ENCODE measurements at places on chromosomes 13 and 19.

DNA sequence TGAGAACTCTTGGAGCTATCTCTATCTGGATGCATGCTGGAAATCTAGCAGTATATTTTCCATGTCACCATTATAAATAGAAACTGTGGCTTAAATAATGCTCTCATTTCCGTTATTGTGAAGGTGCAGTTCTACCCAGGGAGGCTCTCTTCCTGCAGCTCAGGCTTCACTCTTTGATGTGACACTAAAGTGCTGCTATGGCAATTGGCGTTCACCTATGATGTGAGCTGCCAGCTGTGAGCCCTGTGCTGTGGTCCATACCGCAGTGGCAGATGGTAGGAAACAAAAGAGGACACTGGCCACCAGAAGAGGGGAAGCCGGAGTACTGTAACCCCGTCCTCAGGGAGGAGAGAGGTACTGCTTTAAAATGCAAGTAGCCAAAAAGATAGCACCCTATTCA lies 40.6 kb upstream of the ZNF681 start:
- no peak for DNase-seq

DNA sequence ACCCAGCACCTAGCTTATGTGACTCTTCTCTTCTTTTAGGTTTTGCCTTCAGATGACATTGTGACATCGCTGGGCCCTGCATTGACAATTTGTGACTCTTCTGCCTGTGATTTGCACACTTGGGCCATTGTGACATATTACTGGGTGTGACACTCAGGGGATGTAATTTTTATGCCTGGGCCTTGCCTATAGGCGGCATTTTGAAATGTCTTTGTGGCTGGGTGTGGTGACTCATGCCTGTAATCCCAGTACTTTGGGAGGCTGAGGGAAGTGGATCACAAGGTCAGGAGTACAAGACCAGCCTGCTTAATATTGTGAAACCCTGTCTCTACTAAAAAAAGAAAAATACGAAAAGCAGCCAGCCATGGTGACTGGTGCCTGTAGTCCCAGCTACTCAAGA lies 28.4 kb upstream of the ZNF681 start:
- DNase-seq: no peak

DNA sequence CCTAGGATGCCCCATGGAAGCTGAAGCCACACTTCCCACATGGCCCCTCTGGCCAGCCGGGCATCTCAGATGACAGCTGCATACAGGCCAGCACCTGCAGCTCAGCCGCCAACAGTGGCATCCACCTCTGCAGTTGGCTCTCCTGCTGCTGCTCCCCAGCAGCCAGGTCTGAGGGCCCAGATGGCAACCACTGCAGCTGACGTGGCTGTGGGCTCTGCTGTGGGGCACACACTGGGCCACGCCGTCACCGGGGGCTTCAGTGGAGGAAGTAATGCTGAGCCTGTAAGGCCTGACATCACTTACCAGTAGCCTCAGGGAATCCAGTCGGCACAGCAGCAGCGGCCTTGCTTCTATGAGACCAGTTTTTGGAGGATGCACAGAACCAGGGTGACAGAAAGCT lies 45.3 kb upstream of the LSM14A start:
- DNase-seq: no peak

- no peak for DNase-seq
Observed at GRCh38 chr13:98157188-98157587, 14.3 kb downstream of the FARP1 start.

GRCh38 chr19:4970558-4971423 lies 1.9 kb downstream of the KDM4B start:
- no peak for DNase-seq

- no peak for DNase-seq
Observed at GRCh38 chr19:40420766-40421765, 4.7 kb downstream of the SERTAD1 start.

DNA sequence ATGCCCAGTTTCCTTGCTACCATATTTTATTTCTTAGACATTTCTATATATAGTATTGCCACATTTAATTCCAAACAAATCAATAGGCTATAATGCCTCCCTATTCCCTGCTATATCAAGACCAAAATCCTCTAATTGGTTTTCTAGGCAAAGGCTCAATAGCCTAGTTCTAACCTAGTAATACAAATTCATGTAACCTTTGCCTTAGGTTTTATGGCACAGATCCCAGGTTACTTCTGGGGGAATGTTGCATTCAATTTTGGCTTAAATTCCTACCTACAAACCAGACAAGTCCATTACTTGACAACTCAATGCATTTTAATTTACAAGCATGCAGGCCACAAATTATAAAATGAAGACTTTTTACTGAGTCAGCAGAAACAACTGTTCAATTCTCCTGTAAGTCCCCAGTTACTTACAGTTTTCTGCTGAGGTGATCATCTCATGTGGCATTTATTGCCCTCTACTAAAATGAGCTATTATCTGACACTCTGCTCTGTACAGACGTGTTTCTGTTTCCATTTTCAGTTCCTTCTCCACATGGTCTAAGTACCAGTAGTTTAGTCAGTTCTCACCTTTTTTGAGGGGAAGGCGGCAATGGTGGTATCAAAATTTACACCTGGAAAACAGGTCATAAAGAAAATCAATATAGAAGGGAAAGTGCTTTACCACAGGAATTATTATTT lies 11.7 kb downstream of the KCNRG start:
- no peak for DNase-seq

- no peak for DNase-seq
Observed at GRCh38 chr13:90857921-90858320, 489.6 kb upstream of the MIR17HG start.

GRCh38 chr19:16585808-16586476 lies 13.7 kb upstream of the SLC35E1 start:
- DNase-seq: no peak

DNA sequence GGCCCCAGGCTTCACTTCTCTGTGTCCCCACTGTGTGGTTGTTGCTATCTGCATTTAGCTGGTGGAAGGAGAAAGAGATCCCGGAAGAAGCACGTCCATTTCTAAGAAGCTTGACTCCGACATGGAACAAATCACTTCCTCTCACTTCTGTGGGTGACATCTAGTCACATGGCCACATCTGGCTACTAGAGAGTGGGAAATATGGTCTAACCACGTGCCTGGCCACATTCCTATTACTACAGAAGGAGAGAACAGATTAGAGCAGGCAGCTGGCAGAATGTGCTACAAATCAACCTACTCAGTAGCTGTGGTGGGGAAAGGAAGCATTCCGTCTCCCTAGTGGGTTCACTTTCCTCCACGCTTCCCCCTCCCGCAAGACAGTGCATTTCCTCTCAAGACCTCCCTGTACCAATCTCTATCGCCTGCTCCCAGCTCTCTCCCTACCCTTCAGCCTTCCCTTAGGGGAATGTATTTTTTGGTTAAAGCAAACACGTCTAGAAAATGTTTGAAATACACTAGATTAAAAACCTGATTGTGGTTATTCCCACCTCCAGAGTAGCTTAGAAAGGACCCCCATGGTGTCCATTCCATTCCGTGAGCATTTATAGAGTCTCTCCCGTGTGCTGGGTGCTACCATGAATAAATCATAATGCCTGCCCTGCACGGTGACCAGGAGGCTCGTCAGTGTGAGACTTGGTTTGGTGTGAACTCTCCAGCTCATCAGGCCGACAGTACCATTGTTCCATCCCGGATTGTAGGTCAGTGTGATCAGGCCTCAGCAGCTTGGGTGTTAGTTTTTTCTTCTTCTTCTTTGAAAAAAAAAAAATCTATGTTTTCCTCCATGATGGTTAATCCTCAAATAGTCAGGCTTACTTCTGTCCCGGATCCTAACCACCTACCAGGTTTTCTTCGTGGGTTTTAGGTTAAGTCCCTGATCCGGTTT lies 8.0 kb upstream of the AMER2 start:
- DNase-seq: no peak

- no peak for DNase-seq
Observed at GRCh38 chr19:30107251-30107650, 165.2 kb downstream of the URI1 start.

- DNase-seq: no peak
Observed at GRCh38 chr13:84730376-84730775, 848.1 kb upstream of the SLITRK1 start.

DNA sequence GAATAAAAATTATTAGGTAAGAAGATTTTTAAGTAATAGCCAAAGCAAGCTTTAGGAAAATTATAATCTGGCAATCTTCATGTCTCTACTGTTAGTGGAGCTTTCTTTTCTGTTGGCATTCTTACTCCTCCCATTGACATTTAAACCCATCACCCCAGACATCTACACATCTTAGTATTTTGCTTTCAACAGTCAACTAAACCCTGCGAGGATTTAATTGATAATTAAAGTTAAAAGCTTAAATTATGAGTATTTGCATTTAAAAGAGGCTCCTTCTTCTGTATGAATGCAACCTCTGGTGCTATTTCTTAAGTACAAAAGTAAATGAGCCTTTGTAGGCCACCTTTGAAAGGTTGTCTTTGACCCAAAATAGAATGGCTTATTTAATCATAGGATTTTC lies 148.1 kb downstream of the DACH1 start:
- DNase-seq: no peak

DNA sequence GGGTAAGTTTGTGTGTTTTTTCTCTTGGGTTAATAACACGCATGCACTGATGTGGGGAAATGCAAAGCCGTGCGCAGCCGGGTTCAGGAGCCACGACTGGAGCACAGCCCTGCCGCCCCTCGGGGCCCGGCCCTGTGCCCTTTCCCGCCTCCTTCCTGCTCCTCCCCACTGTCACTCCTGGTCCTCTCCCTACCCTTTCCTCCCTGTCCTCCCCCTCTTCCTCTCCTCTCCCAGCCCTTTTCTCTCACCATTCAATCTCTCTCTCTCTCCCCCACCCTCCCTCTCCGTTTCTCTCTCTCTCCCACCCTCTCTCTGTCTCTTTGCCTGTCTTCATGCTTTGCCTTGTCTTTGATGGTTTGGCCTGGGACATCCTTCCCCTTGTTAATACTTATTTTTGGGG lies 27.2 kb downstream of the PLEKHJ1 start:
- no peak for DNase-seq

- DNase-seq: no peak
Observed at GRCh38 chr19:38922482-38922881, 8.1 kb downstream of the SARS2 start.

DNA sequence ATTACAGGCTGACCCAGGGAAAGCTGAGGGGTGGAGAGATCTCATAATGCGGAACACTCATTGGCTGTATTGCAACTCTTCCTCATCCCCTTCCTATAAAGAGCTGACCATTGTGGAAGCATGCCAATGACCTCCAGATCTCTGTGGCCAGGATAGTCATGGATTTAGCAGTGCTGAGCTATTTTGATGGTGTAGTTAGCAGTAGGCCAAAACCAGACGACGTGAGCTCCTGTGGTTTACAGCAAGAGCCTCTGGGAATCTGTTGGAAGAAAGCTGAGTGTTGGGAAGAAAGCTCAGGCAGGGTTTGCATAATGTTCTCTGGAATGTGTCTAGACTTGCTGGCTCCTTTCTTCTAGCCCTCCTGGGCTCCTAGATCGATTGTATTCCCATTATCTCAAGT lies 187.5 kb upstream of the GPC6 start:
- DNase-seq: no peak

DNA sequence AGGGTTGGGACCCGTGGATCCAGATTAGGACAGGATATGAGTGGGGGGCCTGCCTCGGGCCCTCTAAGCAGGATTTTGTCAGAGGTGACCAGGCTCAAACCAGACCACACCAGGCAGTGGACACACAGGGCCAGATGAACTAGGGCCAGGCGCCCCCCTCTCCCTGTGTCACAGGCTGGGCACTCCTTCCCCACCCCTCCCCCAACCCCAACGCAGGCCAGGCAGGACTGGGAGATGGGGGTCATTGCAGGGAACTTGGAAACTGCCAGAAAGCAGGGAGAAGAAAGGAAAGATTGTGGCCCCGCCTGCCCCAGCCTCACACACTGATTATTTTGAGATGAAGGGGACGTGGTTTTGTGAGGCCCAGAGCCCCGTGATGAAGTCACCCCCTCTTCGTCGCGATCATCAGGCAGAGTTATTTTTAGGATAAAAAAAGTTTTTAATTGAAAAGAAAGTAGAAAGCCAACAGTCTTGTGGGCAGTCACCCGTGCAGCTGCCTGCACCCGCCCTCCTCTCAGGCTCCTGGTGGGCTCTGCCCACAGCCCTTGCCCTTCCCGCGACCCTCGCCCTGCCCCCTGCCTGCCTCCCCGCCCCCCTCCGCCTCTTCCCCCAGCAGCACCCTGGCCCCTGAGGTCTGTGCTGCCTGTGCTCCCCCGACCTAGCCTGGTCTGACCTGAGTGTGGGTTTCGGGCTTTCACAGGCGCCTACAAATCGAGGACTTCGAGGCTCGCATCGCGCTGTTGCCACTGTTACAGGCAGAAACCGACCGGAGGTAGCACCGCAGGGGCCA lies 1.9 kb upstream of the YJEFN3 start:
- no peak for DNase-seq

GRCh38 chr13:27199696-27200095 lies 28.1 kb upstream of the USP12 start:
- DNase-seq: no peak

GRCh38 chr13:46313024-46313423 lies 74.0 kb downstream of the RUBCNL start:
- DNase-seq: no peak

GRCh38 chr13:106489849-106490568 lies 45.5 kb downstream of the EFNB2 start:
- no peak for DNase-seq

- DNase-seq: no peak
Observed at GRCh38 chr13:35914662-35915061, 216.5 kb downstream of the DCLK1 start.

- no peak for DNase-seq
Observed at GRCh38 chr13:33182729-33183128, 102.8 kb downstream of the STARD13 start.

DNA sequence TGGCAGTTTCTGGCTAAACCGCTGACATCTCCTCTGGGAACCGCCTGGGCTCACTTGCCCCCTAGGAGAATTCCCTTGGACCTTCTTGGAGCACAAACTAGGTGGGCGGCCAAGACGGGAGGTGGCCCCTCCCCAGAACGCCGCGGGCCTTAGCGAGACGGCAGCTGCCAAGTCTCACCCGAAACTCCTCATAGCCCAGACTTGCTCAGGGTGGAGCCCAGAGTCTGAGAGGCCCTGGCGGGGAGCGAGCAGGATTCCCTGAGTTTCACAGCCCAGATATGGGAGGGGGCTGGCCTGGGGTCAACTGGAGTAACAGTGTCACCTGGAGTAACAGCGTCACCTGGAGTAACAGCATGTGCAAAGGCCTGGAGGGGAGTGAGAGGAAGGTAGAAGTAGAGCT lies 10.1 kb downstream of the TINCR start:
- DNase-seq: no peak
